Right atrium auricular region (tissue), 2 donors: ENCODE measurements at places on chromosomes 12 and 14. TPM values are rescaled to one million over a fixed set of nuclear protein-coding genes. Genes with fewer than 3 reads are reported as not detected.

- no peak for DNase-seq
These were observed 7.8 kb downstream of the IRAK3 start for GRCh38 chr12:66196806-66197205.

GRCh38 chr12:50557421-50557820 lies 52.6 kb downstream of the DIP2B start:
- DNase-seq = no peak

GRCh38 chr12:79295572-79295971 lies 395.2 kb downstream of the PAWR start:
- DNase-seq = no peak

Gene PTGER2
- 0.44 TPM for total RNA-seq

- DNase-seq = no peak
These were observed 66.0 kb upstream of the GTF2A1 start for GRCh38 chr14:81286574-81287370.

DNA sequence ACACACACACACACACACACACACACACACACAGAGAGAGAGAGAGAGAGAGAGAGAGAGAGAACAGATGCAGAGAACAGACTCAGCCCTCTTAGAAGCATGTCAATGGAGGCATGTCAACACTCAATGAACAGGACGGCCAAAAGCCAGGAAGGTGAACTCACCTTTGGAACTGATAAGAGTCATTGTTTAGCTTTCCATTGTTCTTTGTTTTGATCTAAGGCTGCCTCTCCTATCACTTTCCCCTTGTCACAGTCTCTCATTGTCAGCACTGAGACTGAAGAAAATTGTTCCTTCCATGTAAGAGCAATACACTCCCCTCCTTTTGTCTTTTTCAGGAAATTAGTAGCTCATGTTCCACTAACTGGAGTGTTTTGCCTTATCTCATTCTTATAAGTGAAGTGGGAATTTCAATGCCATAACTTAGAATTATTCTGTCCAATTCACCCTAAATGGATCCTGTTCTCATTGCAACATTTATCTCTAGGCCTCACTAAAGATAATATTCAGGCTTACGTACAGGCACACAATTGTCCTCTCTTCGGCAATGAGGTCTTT lies 218.0 kb downstream of the DUSP6 start:
- DNase-seq = no peak

- no peak for DNase-seq
These were observed 330.5 kb downstream of the PAWR start for GRCh38 chr12:79360286-79360685.

Gene KIF26A
- total RNA-seq = 5.6 TPM

DNA sequence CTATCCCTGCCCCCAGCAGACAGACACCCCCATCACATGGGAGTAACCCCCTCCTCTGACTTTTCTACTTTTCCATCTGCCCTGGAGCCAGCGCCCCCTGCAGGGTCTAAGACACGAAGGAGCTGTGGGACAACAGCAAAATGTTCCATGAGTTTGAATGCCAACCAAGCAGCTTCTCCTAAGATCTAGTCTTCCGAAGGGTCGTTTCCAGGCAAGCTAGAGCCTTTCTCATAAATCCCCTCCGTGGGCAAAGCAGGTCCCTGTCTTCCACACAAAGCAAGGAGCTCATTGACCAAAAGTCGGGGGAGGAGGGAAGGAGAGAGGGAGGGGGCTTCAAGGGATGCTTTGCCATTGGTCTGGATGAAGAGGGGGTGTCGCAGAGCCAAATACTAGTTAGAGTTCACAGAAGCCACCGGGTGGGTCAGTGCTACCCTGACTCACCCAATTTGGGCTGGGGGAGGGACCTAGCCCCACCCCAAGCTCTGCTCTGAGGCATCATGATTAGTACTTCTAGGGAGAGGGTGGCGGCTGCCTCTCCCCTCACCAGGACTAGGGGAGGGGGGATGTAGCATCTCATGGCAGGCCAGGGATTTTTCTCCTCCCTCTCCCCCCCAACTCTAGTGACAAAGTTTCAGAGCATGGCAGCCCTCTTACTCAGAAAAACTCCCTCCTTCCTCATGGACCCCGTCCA lies 1.6 kb downstream of the MSI1 start:
- no peak for DNase-seq

DNA sequence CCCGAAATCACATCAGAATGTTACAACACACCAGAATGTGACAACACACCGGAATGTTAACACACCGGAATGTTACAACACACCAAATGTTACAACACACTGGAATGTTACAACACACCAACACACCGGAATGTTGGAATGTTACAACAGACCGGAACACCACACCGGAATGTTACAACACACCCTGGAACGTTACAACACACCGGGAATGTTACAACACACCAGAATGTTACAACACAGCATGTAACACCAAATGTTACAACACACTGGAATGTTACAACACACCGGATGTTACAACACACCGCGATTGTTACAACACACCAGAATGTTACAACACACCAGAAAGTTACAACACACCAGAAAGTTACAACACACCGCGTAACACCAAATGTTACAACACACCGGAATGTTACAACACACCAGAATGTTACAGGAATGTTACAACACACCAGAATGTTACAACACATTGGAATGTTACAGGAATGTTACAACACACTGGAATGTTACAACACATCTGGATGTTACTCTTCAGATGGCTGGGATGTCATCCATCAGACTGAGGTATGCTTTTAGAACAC lies 21.1 kb downstream of the CHFR start:
- DNase-seq = no peak

GRCh38 chr12:2057041-2057794 lies 4.4 kb downstream of the CACNA1C start:
- DNase-seq = peak; percentile 74
